ENCODE measurements at places on chromosomes 5 and 9.

- no peak for DNase-seq
Measured at GRCh38 chr9:95096807-95097206, 220.7 kb downstream of the FANCC start.

- no peak for DNase-seq
Measured at GRCh38 chr5:155872629-155873220, 454.2 kb upstream of the SGCD start.

DNA sequence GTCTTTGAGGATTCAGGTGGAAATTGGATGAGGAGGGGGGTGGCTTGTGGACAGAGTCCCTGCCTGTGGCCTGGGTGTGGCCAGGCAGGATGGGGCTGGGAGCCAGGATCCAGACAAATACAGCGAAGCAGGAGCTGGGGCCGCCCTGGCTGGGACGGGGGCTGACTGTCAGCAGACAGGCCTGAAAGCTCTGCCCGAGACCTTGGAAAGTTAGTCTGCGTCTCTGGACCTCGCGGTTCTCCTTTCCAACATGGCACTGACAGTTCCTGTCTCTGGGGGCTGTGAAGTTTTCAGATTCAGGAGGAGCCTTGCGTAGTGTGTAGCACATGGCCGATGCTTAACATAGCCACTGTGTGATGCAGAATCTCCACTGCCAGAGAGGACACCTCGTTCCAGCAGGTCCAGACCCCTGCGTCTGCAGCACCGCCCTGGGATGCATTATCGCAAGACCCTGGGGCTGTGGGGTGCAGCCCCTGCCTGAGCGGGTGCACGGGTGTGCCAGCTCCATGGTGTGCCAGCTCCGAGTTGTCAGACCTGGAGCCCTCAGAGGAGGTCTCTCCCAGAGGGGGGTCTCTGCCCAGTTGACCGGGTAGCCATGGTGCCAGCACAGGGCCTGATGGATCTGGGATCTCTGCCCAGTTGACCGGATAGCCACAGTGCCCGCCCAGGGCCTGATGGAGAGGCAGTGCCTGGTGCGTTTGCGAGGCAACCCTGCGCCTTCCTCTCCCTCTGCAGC lies 89.3 kb downstream of the COL5A1 start:
- DNase-seq, result no peak

GRCh38 chr5:28165096-28165495 lies 1126.7 kb upstream of the CDH9 start:
- no peak for DNase-seq

DNA sequence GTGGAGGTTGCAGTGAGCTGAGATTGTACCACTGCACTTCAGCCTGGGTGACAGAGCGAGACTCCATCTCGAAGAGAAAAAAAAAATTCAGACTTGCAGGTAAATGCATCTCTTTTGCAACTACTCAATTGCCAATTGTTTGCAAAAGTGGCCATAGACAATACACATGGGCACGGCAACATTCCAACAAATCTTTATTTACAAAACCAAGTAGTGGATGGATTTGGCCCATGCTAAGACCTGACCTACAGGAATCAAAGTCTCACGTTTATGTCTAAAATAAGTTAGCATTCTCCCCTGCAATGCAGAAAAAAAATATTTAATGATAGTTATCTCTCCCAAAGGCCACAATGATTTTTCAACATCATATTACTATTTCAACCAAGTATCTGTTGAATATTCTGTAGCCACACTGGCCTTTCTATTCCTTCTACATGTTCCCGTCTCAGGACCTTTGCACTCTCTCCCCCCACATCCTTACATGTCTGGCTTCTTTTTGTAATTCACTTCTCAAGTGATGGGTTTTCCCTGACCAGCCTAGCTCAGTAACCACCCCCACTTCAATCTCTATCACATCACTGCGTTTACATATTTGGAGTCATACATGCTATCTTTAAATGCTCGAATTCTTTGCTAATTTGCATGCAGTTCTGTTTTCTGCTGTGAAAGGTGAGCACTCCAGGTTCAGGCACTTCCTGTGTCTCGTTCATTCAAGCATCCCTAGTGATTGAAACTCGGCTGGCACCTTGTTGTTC lies 54.2 kb downstream of the FNBP1 start:
- DNase-seq, result no peak

- no peak for DNase-seq
Measured at GRCh38 chr5:79499640-79500273, 14.2 kb downstream of the HOMER1 start.

DNA sequence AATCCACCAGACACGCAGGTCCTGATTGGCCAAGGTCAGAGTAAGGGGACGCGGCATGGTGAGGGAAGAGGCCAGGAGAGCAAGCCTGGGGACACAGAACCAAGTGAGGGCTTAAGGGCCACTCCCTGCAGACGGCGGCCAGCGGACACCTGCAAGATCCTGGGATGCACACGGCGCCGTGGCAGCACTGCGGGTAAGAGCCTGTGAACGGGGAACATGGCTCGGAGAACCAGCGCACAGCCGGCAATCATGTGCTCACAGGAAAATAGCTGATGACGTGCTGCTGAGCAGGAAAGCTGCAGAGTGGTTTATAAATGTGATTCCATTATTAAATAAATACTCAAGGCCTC lies 27.0 kb upstream of the NSMF start:
- DNase-seq, result no peak

- DNase-seq, result no peak
Measured at GRCh38 chr5:5480481-5481111, 58.1 kb downstream of the ICE1 start.
